ENCODE measurements at places on chromosomes 7 and 10. TPM values are rescaled to one million over a fixed set of nuclear protein-coding genes. Genes with fewer than 3 reads are reported as not detected.

- DNase-seq = no peak
- H3K4me1 ChIP-seq = no peaks in the 10 kb centered on the region
- H3K36me3 ChIP-seq = no peaks in the 10 kb centered on the region
- H3K4me3 ChIP-seq = no peak overlapping the region
- no peaks in the 10 kb centered on the region for H3K27me3 ChIP-seq
These were observed 10.0 kb downstream of the VWC2 start for GRCh38 chr7:49783446-49783845.

DNA sequence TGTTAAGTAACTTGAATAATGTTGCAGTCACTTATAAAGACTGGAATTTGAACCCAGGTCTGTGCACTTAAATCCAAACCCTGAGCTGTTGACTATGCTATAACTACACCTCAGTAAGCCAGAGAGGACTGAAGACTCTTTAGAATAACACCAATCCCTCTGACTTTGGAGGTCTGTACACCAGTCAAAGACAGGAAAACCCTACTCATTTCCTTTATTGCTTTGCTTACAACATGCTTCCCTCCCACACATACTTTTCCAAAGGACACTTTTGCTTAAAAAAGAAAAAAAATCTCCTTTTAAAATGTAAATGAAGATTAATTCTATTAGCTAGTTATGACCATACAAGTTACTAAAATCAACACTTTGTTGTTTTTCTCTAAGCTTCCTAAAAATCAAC, 184.7 kb upstream of the KCTD7 start:
- no peak for DNase-seq
- H3K27ac ChIP-seq = no peak overlapping the region
- no peaks in the 10 kb centered on the region for H3K27me3 ChIP-seq
- H3K4me3 ChIP-seq = no peak overlapping the region

- H3K4me3 ChIP-seq = no peak overlapping the region
- no peaks in the 10 kb centered on the region for H3K36me3 ChIP-seq
- H3K27ac ChIP-seq = no peak overlapping the region
- H3K27me3 ChIP-seq = no peaks in the 10 kb centered on the region
These were observed 46.7 kb upstream of the LOXL4 start for GRCh38 chr10:98314532-98315284.

- DNase-seq = no peak
- H3K27ac ChIP-seq = no peak overlapping the region
- H3K4me3 ChIP-seq = no peak overlapping the region
- H3K4me1 ChIP-seq = no peaks in the 10 kb centered on the region
These were observed 81.4 kb upstream of the PPP2R2D start for GRCh38 chr10:131819241-131820072.

GRCh38 chr7:152588350-152588749, 87.6 kb downstream of the XRCC2 start:
- DNase-seq = no peak
- no peaks in the 10 kb centered on the region for H3K4me1 ChIP-seq
- H3K27ac ChIP-seq = no peak overlapping the region
- no peak overlapping the region for H3K4me3 ChIP-seq
- H3K36me3 ChIP-seq = no peaks in the 10 kb centered on the region

- no peak for DNase-seq
- no peak overlapping the region for H3K4me3 ChIP-seq
- H3K4me1 ChIP-seq = no peaks in the 10 kb centered on the region
- no peaks in the 10 kb centered on the region for H3K27me3 ChIP-seq
- no peaks in the 10 kb centered on the region for H3K36me3 ChIP-seq
These were observed 8.0 kb upstream of the CFAP70 start for GRCh38 chr10:73366381-73367298.

DNA sequence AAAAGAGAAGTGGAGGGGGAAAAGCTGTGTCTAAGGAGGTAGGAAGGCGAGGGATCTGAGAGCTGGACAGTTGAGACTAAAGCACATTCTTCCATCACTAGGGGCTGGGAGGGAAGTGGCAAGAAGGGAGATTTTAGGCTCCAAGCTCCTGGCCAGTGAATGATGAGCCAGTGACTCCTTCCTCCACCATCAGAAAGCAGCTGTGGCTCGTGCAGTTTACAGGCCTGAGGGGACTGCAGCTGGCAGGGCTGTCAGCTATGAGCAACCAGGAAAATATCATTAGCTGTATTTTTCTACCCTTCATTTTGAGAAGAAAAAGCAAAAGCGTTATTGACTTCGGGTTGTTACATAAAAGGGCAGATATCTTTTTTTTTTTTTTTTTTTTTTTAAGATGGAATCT, 60.7 kb downstream of the GPAM start:
- no peaks in the 10 kb centered on the region for H3K4me1 ChIP-seq
- H3K4me3 ChIP-seq = no peak overlapping the region
- DNase-seq = no peak
- H3K27ac ChIP-seq = no peak overlapping the region
- no peaks in the 10 kb centered on the region for H3K36me3 ChIP-seq

- H3K4me1 ChIP-seq = no peaks in the 10 kb centered on the region
- H3K4me3 ChIP-seq = no peak overlapping the region
- H3K36me3 ChIP-seq = no peaks in the 10 kb centered on the region
- DNase-seq = no peak
These were observed 60.5 kb downstream of the POM121L12 start for GRCh38 chr7:53095731-53096501.

GIMAP1 gene
- 4.2 TPM for total RNA-seq

MUC3A gene
- 28.8 TPM for total RNA-seq

ZNF425 gene
- total RNA-seq = 2.8 TPM

ZWINT gene
- total RNA-seq = 20.3 TPM

MYH16 gene
- total RNA-seq = not detected

UPK3B gene
- 6.6 TPM for total RNA-seq

RADIL gene
- total RNA-seq = 12.0 TPM

ACHE gene
- total RNA-seq = 6.6 TPM
